NCI-H1436 (cell line): ENCODE measurements at places on chromosomes 12 and 14.

GRCh38 chr12:130212384-130212989 is 50.2 kb downstream of the FZD10 start:
- DNase-seq: no peak

GRCh38 chr14:40576880-40577478 is 1029.7 kb upstream of the LRFN5 start:
- no peak for DNase-seq

DNA sequence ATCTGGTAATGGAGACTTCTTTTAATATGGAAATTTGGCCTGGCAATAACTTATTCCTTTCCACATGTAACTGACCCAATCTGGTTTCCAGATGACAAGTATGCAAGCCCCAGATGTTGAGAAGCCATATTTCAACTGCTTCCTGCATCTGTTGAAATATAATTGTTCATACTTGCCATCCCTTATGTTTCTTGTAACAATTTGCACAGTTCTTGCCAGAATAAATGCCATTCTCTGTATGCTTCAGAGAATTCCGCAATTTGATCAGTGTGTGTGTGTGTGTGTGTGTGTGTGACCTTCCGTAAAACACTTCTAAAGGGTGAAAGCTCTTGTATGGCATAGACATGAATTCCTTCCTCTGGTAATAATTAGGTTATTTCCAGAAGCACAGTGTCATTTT is 1.8 kb upstream of the CLEC2A start:
- DNase-seq: no peak

- no peak for DNase-seq
Observed at GRCh38 chr12:2924019-2924418, 33.3 kb downstream of the TULP3 start.

- DNase-seq: no peak
Observed at GRCh38 chr12:121165316-121165715, 32.6 kb downstream of the P2RX7 start.

DNA sequence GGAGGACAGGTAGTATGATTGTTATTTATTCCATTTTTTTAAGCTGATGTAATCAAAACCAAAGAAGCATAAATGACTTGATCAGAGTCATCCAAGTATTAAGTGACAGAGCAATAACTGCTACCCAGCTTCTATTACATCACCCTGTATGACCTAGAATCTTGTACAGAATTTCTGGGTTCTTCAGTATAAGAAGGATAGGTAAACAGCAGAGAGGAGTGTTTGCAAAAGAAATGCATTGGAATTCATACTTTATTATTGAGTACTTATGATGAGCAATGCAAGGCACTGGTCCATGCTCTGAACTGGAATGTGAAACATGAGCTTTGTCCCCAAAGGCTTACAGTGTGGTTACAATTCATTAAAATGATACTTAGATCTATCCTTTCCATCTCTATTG is 916.8 kb downstream of the DIO2 start:
- DNase-seq: no peak

DNA sequence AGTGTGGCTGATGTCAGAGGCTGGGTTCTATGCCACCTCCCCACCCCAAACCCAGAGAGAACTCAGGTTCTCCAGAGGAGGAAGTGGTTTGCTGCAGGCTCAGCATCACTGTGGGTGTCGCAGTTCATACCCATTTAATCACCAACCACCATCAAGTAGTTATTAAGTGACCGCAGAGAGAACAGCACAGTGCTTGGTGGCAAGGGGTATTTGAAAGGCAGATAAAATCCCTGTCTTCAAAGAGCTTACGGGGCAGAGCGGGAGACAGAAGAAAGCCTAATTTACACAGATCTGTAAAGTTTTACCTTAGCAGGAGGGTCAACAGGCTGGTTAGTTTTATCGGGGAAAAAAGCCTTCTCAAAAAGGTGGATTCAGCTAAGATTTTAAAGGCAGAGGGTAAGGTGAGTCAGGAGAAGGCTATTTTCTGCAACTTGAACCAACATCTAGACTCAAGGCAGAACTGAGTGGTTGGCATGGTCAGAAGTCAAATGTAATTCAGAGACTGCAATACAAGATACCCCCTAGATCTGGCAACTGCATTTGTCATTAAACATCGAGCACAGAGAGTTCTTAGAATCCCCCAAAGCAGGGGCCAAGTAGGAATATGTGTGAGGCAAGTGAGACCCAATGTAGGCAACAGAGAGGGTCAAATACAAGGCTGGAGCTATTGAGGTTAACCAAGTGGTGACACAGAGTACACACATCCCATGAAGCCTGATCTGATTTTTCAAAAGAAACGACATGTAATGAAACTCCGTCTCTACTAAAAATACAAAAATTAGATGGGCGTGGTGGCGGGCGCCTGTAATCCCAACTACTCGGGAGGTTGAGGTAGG is 13.2 kb downstream of the PXN start:
- DNase-seq: no peak

DNA sequence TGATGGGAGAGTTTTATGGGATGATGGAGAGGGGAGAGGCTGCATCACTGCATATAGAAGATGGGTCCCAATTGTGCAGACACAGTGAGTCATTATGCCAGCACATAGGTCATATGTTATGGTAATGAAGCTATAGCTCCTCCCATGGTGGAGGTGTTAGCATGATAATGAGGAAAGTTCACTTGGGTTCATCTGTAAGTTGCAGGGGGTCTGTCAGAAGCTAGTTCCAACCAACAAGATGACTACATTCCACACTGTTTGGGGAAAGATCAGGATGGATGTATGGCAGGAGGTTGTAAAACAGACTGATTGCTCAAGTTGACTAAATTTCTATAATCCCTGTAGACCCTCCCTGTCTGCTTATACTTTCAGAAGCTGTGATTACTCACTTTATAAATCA is 561.3 kb downstream of the C12orf50 start:
- no peak for DNase-seq

GRCh38 chr12:1640328-1641234 is 11.6 kb downstream of the WNT5B start:
- DNase-seq: no peak

- DNase-seq: no peak
Observed at GRCh38 chr14:50001151-50001998, 108.5 kb downstream of the ARF6 start.

DNA sequence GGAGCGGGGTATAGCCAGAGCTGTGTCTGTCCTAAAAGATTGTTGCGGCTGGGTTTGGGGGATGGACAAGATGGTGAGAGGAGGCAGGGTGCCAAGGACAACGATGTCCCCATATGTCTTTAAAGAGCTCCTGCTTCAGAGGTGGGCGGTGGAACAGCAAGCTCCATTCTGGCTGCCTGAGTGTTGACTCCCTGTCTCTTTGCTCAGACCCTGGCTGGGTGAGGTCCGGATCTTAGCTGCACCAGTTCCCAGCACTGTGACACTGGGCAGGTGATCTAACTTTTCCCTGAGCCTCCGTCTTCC is 8.3 kb upstream of the WSCD2 start:
- no peak for DNase-seq

DNA sequence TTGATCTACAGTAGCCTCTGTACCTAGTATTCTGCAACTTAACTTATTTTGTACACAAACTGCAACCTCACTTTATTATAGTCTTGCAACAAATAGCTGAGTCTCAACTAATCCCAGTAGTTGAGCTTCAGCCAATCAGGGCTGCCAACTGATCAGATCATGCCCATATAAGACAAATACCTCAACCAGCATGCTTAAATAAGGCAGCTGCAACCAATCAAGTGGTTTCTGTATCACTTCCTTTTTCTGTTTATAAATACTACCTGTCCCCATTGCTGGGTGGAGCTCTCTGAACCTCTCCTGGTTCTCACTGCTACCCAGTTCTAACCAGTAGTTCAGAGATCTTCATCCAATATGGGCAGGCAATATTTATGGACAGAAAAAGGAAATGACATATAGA is 248.5 kb upstream of the FBXO33 start:
- no peak for DNase-seq

DNA sequence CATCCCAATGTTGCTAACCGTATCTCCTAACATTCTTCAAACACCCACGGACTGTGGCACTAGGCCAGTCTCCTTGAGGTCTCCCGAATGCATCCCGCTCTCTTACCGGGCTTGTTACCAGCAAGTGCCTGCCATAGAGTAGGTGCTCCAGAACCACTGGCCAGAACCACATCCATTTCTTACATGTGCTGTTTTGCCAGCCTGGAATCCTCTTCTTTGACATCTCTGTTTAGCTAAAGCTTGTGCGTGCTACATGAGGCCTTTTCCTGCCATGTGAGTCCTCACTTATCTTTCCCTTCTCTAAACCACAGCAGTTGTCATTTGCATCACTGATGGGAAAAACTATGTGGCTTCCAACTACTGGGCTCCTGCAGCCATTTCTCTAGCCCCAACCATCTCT is 397.4 kb downstream of the PCNX1 start:
- no peak for DNase-seq

DNA sequence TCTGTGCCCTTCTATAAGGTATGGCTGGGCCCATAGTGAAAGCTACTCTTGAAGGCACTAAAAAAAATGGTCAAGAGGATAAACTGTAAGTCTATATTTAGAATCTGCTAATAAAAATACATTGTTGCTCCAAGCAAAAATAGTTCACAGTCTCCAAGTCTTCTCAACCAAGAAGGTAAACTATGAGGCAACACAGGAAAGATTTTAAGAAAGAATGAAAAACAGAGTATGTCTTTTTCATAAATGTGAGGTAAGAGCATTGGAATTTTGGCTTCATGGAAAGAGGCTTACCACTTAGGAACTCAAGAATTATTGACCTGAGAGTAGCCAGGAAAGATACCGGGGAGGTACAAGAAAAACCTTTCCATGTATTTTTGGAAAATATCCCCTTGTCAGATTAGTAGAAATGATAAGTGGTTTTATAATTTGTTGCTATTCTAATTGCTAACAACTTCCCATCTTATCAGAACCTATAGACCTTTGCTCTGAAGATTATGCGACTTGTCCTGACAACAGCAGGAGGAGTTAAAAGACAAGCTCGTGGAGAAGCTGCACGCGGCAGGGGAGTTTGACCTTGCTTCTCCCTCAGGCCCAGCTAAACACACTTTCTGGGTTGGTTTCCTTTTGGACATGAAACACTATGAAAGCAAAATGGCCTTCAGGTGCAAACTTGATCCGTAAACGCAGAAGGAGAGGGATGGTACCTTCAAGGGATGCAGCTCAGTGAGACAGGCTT is 238.1 kb downstream of the FOXN3 start:
- no peak for DNase-seq

DNA sequence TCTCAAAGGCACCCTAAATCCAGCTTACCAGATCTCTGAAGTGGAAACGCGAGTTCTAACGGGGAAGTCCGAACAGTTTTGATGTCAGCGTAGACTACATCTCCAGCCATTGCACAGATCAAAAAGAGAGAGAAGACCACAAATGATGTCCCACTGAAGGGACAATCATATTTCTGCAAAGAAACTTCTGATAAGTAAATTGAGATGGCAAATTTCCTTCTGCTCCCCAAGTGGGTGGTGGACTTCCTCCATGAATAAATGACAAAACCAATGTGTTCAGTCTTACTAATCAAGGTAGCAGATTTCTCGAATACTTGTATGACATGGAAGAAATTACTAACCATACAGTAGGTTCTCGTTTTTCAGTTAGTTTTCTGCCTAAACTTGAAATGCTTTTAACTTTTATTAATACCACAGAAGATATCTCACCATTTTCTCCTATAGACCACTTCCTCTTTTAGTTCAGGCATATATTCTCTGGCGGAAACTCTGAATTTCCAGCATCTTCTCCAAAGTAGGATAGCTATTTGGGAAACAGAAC is at the start of gene CLECL1:
Gene CLECL1 (minus strand): TSS at position 177 of the 541 bp plus-strand sequence.
- no peak for DNase-seq

GRCh38 chr14:33285902-33286700 is 347.4 kb downstream of the NPAS3 start:
- DNase-seq: no peak

GRCh38 chr14:79991866-79992265 is 219.4 kb downstream of the DIO2 start:
- no peak for DNase-seq

DNA sequence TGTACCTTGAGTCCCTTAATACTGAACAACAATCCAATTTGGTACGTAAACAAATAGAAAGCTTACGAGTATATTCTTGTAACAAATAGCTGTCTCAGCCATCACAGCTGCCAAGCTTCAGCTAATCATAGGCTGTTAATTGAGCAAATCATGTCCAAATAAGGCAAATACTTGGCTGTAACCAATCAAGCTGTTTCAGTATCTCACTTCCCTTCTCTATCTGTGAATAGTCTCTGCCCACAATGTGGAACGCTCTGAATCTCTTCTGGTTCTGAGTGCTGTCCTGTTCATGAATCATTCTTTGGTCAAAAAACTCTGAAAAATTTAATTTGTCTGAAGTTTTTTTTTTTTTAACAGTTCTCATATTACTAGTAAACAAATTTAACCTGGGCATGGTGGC is 5.8 kb upstream of the NEMF start:
- no peak for DNase-seq

GRCh38 chr14:25041484-25041883 is 8.5 kb downstream of the STXBP6 start:
- DNase-seq: no peak

DNA sequence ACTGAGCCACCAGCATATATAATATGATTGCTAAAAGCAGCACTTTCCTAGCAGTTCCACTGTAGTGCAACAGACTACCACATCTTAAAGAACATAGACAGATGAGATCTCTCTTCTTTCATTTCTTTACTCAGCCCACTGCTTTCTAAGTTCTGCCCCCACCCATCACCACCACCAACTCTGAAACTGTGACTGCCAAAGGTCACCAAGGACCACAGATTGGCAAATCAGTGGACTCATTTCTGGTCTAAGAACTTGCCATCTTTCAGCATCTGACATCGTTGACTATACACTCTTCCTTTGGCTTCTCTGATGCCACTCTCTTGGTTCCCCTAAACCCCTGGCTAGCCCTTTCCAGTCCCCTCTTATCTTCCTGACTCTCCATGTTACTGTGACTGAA is 38.4 kb downstream of the IFNG start:
- no peak for DNase-seq

DNA sequence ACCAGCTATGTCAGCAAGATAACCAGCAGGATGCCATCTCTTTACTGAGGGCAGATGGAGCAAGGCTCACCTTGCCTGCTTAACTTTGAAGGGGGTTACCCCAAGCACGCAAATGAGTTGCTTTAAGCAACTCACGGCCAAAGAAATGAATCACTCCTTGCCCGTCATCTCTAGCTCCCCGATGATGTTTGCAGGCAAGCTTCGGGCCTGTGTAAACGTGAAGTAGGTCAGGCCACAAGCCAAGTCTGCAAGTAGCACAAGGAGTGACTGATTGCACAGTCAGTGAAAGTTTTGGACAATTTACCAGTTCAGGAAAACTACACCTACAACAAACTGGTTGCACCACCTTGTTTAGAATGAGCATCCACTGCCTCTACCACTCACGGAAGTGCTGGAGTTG is 699.7 kb upstream of the TBX3 start:
- no peak for DNase-seq

GRCh38 chr12:6391013-6391412 is 7.1 kb downstream of the LTBR start:
- DNase-seq: no peak

DNA sequence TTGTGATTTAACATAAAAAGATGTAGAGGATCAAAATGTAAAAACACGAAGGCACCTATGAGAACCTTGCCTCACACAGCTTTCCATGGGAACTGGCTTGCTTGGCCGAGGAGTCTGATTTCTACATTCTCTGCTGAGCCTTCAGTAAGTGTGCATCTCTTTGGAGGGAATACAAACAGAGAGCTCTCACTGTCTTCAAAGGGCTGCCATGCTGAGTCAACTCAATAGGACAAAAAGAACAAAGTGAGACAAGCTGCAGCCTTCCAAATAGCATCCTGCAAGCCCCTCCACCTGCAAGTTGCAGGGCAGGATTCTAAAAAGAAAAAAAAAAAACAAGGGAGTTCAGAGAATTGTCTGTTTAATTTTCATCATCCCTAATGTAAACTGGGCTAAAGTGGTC is 411.9 kb downstream of the NELL2 start:
- DNase-seq: no peak

GRCh38 chr14:35319509-35319908 is 27.3 kb downstream of the PSMA6 start:
- DNase-seq: no peak
